ENCODE measurements at places on chromosomes 2 and 18.
A peak's percentile ranks its signal among the peaks of the same experiment; 100 is the strongest.

GRCh38 chr2:135676031-135676430, 65.6 kb upstream of the UBXN4 start:
- H3K27ac ChIP-seq: no peak overlapping the region
- no peaks in the 10 kb centered on the region for H3K4me1 ChIP-seq
- peaks cover 78% of the 10 kb centered on the region for H3K36me3 ChIP-seq

DNA sequence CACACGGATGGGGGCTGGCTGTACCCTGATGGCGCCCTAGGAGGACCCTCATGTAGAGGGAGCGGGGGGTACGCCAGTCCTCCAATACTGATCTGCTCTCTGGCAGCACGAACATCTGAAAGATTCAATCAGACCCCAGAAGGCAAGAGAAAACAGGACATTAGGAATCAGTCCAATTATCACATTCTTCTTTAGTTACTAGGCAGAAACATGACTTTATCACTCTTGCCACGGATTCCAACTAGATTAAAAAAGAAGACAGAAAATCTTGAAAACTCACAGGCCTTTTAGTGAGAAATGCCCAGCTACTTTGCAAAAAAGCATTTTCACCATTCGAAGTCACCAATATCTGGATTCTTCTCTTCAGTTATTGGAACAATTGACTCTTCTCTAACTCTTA, 68.4 kb downstream of the ID2 start:
- no peak for ATAC-seq
- H3K4me3 ChIP-seq: no peak overlapping the region
- no peak overlapping the region for H3K27ac ChIP-seq
- H3K27me3 ChIP-seq: no peaks in the 10 kb centered on the region

DNA sequence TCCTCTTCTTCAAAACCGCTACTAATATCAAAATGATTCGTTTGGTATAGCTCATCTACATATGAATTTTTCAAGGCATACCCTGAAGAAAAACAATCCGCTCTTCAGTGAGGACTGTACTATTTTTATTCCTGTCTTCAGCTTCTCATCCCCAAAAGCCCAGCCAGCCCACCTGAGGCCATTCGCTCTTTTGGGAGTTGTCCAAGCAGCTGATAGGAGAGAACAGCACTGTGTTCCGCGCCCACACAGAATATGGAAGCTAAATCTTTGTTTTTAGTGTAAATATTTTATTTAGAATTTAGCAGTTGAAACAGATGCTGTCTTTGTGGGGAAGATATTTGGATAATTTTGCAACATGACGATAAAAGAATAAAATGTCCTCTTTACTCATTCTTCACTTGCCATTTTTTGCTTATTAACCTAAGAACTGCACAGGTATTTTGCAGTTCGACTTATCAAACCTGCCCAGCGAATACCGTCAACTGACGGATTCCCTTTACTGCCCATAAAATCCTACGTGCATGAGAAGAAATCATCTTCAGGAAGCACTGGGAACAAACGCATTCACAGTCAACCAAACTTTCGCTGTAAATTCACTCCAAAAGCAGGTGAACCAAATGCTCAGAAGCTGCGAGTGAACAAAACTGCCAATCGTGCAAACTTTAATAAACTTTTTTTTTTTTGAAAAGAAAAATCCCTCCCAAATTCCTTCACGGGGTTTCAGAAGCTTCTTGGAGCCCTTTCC, 3.4 kb downstream of the ZNF521 start:
- H3K27ac ChIP-seq: no peak overlapping the region
- no peaks in the 10 kb centered on the region for H3K36me3 ChIP-seq
- peak overlapping the region; percentile 80 for H3K4me3 ChIP-seq
- no peak for ATAC-seq

DNA sequence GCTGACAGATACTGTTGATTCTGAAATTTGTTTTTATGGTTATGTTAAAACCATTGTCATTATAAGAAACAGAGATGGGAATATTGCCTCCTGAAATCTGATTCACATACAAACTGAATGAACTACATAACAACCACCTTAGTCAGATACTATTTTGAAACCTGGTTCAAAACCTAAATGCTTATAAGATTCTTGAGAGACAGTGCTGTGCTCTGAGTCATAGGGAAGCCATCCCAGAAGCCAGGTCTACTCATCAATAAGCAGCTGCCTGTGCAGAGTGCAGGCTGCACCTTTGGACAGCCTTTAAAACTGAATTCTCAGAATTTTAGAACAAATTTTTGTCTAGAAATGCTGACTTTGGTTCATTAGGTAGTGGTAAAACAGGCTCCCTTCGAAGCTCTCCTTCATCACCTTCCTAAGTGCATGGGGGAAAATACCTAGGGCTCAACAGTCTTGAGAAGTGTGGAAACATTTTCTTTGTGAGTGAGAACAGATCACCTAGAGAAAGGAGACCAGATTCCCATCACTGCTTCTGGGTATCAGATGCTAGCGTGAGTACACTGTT, at the start of gene SERPINB7:
TSS of gene SERPINB7 (plus strand) at position 253 of the 565 bp plus-strand sequence. CDS start 6,955 bp downstream, outside the sequence.
- H3K27me3 ChIP-seq: no peaks in the 10 kb centered on the region
- H3K4me3 ChIP-seq: no peak within 1 kb of the TSS
- ATAC-seq: no peak
- no peaks in the 10 kb centered on the region for H3K4me1 ChIP-seq
- H3K36me3 ChIP-seq: no peaks in the 10 kb centered on the region
- H3K27ac ChIP-seq: no peak within 1 kb of the TSS

DNA sequence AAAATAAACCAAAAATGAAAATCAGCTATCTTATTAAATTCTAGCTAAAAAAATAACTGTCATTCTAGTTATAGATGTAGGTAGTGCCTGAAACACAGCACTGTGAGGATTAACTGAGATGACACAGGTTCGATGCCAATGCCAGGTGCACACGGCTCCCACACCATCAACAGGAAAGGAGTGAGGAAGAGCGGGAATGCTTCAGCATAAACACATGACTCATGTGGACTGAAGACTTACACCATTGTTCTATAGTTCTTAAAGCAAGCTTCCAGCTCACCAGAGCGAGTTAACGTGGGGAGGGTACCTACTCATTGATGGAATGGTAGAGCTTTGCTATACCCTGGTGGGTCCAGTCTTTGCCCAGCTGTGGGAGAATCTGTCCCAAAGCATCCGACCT, 76.7 kb downstream of the EMILIN2 start:
- no peaks in the 10 kb centered on the region for H3K4me1 ChIP-seq
- H3K27ac ChIP-seq: no peak overlapping the region
- no peak overlapping the region for H3K4me3 ChIP-seq
- H3K27me3 ChIP-seq: no peaks in the 10 kb centered on the region
- peaks cover 99% of the 10 kb centered on the region for H3K36me3 ChIP-seq

DNA sequence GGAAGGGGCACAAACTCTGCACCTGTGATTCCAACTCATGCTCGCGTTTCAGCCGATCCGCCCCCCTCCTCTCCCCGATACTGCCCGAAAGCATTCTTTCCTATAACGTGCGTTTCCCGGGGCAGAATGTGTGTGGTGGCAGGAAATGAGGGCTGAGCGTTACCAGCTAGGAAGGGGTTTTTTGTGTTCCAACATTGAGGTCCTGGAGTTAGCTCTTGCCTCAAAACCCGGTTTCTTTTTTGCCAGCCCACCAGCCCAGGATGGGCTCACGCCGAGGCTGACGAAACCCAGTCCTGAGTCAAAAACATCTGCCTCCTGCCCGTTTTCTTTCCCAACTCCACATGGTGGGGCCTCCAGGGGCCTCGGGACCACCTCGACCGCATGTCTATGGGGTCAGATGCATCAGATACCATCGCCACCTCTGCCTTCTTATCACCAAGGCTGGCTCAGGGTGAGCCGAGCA, 113.7 kb upstream of the COPS8 start:
- H3K4me1 ChIP-seq: no peaks in the 10 kb centered on the region
- ATAC-seq: no peak
- H3K27ac ChIP-seq: peak overlapping the region; percentile 75
- H3K36me3 ChIP-seq: no peaks in the 10 kb centered on the region
- no peak overlapping the region for H3K4me3 ChIP-seq

DNA sequence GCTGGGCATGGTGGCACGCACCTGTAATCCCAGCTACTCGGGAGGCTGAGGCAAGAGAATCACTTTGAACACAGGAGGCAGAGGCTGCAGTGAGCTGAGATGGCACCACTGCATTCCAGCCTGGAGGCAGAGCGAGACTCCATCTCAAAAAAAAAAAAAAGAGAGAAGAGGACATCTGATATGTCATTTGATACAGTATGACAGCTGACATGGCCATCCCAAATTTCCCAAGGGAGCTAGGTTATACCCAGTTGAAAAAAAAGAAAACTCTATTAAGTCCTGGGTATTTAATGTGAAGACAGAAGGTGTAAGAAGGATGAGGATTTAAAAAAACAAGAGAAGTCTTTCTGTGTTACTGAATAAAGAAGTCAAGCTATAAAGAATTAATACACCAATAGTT, 23.3 kb downstream of the CLASP1 start:
- H3K27ac ChIP-seq: peak overlapping the region; percentile 84
- peaks cover 35% of the 10 kb centered on the region for H3K4me1 ChIP-seq
- ATAC-seq: no peak
- H3K4me3 ChIP-seq: no peak overlapping the region
- H3K27me3 ChIP-seq: no peaks in the 10 kb centered on the region

DNA sequence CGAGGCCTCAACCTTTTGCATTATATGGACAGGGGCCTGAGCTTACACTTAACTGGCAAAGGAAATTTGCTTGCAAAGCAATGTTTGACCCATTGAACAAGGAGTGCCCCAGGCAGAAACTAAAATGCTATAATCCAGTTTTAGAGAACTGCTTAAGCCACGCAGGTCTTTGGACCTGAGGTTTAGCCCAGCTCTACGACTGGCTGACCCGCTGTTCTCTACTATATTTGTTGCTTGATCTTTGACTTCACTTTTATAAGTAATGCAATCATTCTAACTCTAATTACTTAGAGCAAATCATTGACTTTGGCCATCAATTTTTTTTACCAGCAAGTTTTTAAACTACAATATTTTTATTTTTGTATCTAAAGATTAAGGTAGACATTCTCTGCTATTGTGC, 268.8 kb downstream of the MREG start:
- no peak overlapping the region for H3K27ac ChIP-seq
- no peak for ATAC-seq
- H3K27me3 ChIP-seq: no peaks in the 10 kb centered on the region
- peaks cover 17% of the 10 kb centered on the region for H3K4me1 ChIP-seq

GRCh38 chr18:44915213-44915612, 234.5 kb downstream of the SETBP1 start:
- no peak overlapping the region for H3K4me3 ChIP-seq
- peaks cover 5% of the 10 kb centered on the region for H3K4me1 ChIP-seq
- no peak for ATAC-seq

DNA sequence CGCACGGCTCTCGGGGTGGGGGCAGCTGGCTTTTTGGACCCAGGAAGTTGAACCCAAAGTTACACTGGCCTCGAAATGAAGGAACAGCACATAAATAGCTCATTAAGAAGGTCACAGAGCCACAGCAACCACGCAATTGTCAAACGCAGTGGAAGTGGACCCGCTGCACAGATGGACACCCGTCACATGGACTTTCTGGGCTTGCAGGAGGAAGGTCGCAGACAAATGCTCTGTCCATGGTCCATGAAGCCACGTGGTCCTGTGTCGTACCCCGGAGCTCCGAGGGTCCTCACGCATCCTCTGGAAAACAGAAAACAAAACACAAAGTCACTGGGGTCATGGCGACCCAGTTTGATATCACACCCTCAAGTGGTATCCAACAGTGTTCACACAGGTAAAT, 308.1 kb upstream of the SALL3 start:
- ATAC-seq: no peak
- peaks cover 10% of the 10 kb centered on the region for H3K27me3 ChIP-seq
- H3K4me3 ChIP-seq: no peak overlapping the region
- H3K36me3 ChIP-seq: no peaks in the 10 kb centered on the region
- no peak overlapping the region for H3K27ac ChIP-seq
- no peaks in the 10 kb centered on the region for H3K4me1 ChIP-seq

DNA sequence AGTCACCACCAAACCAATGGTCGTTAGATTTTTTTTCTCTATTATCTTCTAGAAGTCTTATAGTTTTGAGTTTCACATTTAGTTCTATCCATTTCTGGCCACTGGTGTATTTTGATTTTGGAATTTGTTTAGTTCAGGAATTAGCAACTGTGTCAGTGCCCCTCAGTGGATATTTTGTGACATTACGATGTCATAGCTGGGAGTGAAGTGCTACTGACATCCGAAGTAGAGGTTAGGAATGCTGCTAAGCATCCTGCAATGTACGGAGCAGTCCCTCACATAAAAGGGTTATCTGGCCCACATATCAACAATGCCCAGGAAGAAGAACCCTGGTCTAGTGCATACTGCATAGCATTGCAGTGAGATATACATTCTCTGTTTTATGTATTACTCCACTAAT, 157.4 kb upstream of the RGPD4 start:
- H3K36me3 ChIP-seq: no peaks in the 10 kb centered on the region
- no peak for ATAC-seq
- H3K27ac ChIP-seq: no peak overlapping the region
- no peaks in the 10 kb centered on the region for H3K27me3 ChIP-seq

- no peaks in the 10 kb centered on the region for H3K36me3 ChIP-seq
- no peaks in the 10 kb centered on the region for H3K4me1 ChIP-seq
- peaks cover 5% of the 10 kb centered on the region for H3K27me3 ChIP-seq
- no peak overlapping the region for H3K4me3 ChIP-seq
- ATAC-seq: no peak
Measured at GRCh38 chr18:75400366-75400765, 27.1 kb downstream of the SMIM21 start.

GRCh38 chr18:10304853-10305252, 149.6 kb upstream of the APCDD1 start:
- peak; percentile 83 for ATAC-seq
- H3K27ac ChIP-seq: no peak overlapping the region
- H3K4me3 ChIP-seq: no peak overlapping the region
- H3K27me3 ChIP-seq: no peaks in the 10 kb centered on the region

GRCh38 chr18:21398121-21398520, 156.1 kb downstream of the GREB1L start:
- no peaks in the 10 kb centered on the region for H3K36me3 ChIP-seq
- H3K27ac ChIP-seq: no peak overlapping the region
- no peak overlapping the region for H3K4me3 ChIP-seq
- no peak for ATAC-seq
- H3K27me3 ChIP-seq: no peaks in the 10 kb centered on the region
- no peaks in the 10 kb centered on the region for H3K4me1 ChIP-seq

- no peak overlapping the region for H3K4me3 ChIP-seq
- H3K27me3 ChIP-seq: no peaks in the 10 kb centered on the region
- H3K4me1 ChIP-seq: no peaks in the 10 kb centered on the region
- no peak for ATAC-seq
- no peak overlapping the region for H3K27ac ChIP-seq
Measured at GRCh38 chr2:214569419-214570035, 158.7 kb downstream of the VWC2L start.

- H3K4me3 ChIP-seq: no peak overlapping the region
- no peak for ATAC-seq
- H3K27me3 ChIP-seq: no peaks in the 10 kb centered on the region
- no peaks in the 10 kb centered on the region for H3K36me3 ChIP-seq
- H3K4me1 ChIP-seq: no peaks in the 10 kb centered on the region
Measured at GRCh38 chr2:8612734-8613179, 69.1 kb upstream of the ID2 start.

DNA sequence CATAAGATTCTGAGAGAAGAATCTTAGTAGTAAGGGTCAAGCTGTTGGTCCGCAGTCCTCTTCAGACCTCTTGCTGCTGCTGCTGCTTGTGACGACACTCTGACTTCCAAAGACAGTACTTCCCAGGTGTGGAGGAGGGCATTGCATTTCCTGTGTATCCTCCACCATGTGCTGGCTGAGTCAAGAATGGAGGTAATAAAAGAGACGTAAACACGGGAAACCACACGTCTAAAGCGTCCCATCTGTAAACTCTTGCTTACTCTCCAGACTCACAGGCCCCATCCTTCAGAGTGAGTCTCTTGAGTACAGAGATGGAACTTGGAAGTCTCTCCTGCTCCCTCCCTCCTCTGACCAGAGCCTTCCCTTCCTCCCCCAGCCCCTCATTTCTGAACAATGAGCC, 25.6 kb downstream of the KLHL29 start:
- no peaks in the 10 kb centered on the region for H3K4me1 ChIP-seq
- H3K27ac ChIP-seq: no peak overlapping the region
